ENCODE measurements at places on chromosomes 5 and 9.
A peak's percentile ranks its signal among the peaks of the same experiment; 100 is the strongest.

GRCh38 chr5:154893381-154893780, 35.0 kb downstream of the CNOT8 start:
- no peak for DNase-seq

DNA sequence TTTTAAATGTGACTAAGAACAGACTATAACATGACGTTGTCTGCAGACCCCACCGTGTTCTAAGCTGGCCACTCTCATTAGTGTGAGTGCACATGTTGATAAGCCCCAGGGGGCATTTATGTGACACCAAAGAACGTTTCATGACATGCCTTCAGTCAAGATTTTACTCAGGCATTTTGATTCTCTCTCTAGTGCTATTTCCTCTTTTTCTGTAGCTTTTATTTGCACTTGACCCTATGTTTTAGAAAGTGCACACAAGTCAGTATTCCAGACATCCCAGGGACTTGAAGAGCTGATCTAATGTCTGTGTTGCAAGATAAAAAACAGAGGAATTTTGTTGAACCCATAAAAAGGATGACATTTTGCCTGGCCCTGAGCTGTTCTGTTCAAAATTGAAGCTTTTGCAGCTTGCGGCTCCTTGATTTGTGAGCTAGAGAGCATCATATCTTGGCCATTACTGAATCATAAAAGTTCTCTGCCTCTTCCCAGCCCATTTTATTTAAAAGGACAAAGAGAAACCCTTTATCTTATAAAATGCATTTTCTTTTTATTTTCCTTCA, 80.9 kb upstream of the TYRP1 start:
- no peak for DNase-seq

- DNase-seq: no peak
These were observed 988.3 kb downstream of the DTWD2 start for GRCh38 chr5:117999939-118000549.

- no peak for DNase-seq
These were observed 3.7 kb upstream of the HOMER1 start for GRCh38 chr5:79517601-79518000.

- DNase-seq: no peak
These were observed 28.3 kb upstream of the WWC1 start for GRCh38 chr5:168263121-168263520.

GRCh38 chr9:68895741-68896478, 118.0 kb downstream of the PRKACG start:
- DNase-seq: no peak

- DNase-seq: no peak
These were observed 598.3 kb downstream of the CCDC171 start for GRCh38 chr9:16150938-16151650.

DNA sequence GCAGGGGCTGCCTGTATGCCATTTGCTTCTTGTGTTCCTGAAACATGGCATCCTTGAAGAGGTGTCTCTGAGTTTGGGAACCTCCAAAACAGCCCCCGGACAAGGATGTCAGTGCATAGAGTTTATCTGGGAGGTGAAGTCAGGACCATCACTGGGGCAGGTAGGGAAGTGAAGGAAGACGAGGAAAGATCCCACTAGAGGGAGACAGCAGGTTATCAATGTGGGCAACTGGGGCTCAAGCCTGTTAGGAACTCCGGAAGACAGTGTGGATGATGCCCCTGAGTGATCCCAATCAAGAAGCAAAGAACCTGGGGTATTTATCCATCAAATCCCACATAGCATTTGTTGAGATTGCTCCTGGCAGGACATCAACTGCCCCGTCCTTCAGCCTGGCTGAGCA, 233.1 kb downstream of the AGTPBP1 start:
- DNase-seq: no peak

DNA sequence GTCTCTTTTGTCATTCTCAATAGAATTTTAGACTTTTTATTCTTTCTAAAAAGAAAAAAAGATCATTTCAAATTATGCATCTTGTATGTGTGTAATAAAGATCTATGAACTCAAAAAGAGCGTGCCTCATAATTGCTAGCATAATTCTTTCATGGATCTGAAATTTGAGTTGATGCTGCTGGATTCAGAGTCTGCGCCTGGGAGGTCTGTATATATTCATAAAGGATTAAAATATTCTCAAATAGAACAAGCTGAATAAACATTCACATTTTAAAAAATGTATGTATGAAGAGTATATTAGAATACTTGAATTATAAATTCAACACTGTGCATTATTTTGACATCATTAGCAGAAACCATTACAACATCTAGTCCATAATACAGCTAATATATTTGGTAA, 297.8 kb upstream of the GRAMD2B start:
- DNase-seq: no peak

DNA sequence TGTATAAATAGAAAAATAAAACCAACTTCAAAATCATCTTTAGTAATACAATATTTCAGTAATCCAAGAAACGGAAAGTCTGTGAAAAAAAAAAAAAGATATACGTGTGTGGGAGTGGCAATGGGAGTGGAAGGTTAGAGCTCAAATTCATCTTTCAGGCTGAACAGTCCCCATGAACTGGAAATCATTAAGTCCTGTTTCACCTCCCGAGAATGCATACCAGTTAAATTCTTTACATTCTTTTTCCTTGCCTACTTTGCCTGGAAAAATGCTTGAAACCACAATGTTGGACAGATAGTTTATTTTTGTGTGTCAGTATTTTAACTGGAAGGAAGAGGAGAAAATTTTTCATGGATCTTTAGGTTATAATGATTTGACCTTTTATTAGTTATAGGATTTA, 166.8 kb downstream of the MUSK start:
- no peak for DNase-seq

DNA sequence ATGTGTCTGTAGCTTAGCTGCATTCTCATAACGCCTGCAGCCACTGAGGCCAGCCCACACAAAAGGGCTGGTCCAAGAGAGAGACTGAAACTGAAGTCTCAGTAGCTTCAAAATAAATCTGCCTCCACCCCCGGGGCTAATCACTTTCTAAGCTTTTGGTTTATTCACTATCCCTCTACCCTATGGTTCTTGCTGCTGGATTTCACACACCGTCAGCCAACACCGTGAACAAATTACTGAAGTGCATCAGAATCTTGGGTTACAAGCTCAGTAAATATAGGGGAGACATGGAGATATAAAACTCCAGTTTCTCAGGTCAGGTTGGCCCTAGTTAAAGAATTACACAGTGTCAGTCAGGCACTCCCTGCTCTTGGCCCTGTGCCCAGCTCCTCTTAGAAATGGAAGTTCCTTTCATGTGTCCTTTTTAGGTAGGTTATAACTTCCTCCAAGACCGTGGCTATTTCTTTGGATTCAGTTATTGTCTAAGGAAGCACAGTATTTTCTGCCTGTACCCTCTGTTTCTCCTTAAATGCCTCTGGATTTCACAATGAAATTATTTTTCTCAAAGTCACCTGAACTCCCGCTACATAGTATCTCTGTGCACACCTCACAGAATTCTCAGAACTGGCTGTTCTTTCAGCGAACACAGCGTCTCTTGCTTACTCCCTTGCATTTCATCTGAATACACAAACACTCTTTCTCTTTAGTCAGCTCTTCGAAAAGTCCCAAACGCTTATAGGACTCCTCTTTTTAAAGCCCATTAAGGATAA, 112.5 kb downstream of the FAM174A start:
- no peak for DNase-seq

GRCh38 chr9:120714088-120714845, at the start of gene MEGF9:
Gene MEGF9, minus strand, starts transcription at chr9:120714470. Its CDS starts 112 bp downstream, at chr9:120714358.
- peak; percentile 72 for DNase-seq

GRCh38 chr5:92962752-92963151, 618.3 kb downstream of the NR2F1-AS1 start:
- DNase-seq: no peak

GRCh38 chr5:128470663-128471062, 67.4 kb downstream of the FBN2 start:
- DNase-seq: no peak

- peak; percentile 36 for DNase-seq
These were observed 3.0 kb upstream of the HRCT1 start for GRCh38 chr9:35903049-35903448.

DNA sequence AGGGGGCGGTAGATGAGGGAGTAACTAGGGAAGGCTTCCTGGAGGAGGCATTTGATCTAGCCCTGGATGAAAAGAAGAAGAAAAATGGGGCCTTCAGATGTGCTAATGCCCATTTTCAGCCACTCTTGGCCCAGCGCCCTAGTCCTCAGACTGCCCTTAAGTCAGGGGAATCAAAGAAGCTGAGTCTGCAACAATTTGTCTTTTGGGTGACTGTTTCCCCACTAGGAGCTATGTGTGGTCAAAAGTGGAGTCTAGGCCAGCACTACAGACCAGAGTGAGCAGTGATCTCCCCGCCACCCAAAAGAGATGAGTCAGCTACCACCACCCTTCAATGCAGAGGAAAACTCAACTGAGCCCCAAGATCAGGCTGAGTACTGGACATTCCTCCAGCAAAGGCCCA, 542.1 kb downstream of the BNC2 start:
- DNase-seq: no peak

DNA sequence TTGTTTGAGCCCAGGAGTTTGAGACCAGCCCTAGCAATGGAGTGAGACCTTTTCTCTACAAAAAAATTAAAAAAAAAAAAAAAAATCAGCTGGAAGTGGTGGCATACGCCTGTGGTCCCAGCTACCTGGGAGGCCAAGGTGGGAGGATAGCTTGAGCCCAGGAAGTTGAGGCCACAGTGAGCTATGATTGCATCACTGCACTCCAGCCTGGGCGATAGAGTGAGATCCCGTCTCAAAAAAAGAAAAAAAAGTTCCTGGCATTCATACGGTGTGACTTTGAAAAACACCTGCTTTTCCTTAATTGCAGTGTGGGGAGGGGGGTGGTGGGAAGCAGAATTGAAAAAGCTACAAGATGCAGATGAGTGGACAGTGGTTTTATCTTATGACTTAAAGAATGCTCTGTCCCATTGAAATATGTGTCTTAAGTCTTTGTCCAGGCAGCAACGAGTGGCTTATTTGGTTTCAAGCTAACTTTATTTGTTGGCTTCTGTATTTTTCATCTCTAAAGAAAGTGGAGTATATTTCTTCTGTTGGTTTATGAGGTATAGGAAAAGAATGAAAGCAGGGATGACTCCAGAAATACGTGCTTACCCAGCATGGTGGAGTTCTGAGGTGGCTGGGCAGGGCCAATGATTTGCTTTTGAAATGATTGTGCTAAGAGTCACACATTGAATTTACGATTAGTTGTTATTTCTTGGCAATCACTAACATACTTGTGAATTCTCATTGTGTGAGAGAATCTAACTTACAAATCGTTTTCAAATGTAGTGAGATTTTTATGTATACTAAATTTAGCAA, 27.8 kb downstream of the ROPN1L start:
- DNase-seq: no peak

- no peak for DNase-seq
These were observed 39.7 kb downstream of the FABP6 start for GRCh38 chr5:160269017-160269416.

DNA sequence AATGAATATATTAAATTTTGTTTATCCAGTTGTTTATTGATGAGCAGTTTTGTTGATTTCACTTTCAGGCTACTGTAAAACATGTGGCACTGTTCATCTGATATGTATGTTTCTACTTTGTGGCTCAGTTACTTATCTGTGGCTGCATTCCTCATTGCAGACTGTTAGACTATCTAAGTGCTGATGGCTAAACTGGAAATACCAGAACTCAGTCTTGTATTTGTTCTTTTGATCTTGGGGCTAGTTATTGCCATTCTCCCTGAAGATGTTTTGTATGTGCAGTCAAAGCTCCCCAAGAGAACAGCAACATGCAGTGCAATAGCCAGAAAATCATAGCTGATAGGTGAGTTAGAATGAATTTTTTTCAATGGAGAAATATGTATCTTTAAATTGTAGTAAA, 162.2 kb downstream of the GADD45G start:
- no peak for DNase-seq

DNA sequence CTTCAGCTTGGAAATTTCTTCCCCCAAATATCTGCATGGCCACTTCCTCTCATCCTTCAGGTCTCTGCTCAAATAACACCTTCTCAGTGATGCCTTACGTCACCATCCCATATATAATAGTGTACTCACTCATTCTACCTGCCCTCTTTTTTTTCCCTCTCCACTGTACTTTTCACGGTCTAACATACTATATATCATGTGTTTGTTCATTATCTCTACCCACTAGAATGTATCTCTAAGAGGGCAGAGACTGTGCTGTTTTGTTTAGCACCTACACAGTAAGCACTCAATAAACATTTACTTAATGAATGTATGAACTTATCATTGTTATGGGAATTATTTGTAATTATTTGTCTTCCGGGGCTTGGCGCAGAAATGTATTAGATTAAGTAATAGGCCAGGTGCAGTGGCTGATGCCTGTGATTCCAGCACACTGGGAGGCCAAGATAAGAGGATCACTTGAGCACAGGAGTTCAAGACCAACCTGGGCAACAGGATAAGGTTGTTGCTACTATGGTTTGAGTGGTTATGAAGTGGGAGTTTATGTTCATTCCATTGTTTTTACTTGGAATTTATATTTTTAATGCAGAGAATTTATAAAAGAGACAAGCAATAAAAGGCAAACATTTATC, 6.0 kb upstream of the IL13 start:
- no peak for DNase-seq

DNA sequence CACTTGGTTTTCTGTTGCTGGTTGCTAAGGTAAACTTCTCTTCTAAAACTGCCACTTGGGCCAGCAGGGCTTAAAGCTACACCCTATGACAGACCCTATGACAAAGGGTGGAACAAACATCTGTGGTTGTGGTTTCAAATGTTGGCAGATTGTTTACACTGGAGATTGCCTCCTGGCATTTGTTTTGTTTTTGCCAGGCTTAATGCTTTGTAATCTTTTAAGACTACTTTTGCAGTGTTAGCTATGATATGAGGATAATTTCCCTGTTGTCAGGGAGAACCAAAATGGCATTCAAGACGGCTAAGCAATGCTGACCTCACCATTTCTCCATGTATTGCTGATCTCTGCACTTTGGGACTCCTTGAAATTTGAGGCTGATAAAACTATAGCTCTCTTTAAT, 50.3 kb downstream of the MAMDC2 start:
- no peak for DNase-seq

DNA sequence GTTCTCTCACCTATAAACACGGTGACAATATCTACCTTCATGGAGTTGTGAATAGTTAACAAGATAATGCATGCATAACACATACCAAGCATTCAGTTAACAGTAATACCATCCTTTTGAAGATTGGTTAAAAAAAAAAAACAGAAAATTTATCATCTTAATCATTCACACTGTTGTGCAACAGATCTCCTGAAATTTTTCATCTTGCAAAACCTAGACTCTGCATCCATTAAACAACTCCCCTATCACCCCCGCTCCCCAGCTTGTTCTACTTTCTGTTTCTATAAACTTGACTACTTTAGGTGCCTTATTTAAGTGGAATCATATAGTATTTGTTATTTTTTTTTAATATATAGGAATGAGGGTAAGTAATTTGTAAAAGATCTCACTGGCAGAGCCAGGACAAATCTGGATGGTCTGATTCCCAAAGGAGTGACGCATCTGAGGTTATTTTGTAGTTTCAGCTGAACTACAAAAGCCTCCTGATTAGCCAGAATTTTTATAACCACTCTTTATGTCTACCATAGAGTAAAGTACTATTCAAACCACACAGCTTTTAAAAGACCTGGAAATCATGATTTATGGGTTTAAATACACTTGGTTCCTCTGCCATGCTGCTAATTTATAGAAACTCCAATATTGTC, 93.0 kb downstream of the FANCC start:
- no peak for DNase-seq
